Dermis microvascular lymphatic vessel endothelial cell (primary cell): ENCODE measurements at places on chromosomes 3 and 15.

GRCh38 chr3:154972951-154973350 is 107.2 kb upstream of the MME start:
- no peak for DNase-seq

GRCh38 chr15:36644191-36644896 is 64.9 kb downstream of the CDIN1 start:
- no peak for DNase-seq

GRCh38 chr15:35691173-35691761 is 145.3 kb upstream of the DPH6 start:
- no peak for DNase-seq

DNA sequence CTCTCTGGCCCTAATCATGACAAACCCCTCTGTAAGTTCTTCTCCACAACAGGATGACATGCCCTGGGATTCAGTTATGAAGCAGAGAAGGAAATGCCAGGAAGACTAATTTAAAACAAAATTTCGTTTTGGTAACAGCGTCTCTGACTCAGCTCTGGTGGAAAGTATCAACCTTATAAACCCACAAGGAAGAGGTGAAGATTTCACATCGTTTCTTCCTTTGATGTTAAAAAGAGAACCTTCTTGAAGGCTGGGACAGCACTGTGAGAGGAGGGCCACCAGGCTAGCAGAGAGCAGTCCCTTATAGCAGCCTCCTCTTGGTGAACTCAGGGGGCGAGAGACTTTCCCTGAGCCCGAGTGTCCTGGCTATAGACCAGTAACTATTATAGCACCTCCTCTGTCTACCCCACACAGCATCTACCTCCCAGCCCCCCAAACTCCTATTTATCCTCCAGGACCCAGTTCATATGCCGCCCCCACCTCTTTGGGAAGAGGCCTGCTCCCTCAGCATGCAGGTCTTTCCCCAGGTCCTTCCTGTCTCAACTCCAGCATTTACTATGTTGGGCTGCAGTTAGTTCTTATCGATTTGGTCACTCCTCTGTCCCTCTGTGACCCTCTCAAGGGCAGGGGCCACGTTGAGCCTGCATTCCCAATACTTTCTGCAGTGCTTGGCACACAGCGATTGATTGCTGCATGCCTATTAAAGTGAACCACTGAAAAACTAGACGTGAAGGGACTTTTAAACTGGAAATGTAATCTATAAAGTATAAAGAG is 321.5 kb upstream of the ICE2 start:
- DNase-seq, result no peak

DNA sequence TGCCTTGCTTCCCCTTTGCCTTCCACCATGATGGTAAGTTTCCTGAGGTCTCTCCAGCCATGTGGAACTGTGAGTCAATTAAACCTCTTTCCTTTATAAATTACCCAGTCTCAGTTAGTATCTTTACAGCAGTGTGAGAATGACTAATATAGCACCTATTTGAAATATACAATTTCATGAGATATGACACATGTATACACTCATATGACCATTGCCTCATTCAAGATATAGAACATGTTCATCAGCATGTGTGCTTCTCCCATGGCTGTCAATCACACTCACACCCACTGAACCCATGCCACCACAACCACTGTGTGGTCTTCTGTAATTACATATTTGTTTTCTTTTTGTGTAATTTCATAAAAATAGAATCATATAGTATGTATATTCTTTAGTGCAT is 599.5 kb upstream of the EPHA6 start:
- no peak for DNase-seq
